ENCODE measurements at places on chromosomes 12 and 14.

DNA sequence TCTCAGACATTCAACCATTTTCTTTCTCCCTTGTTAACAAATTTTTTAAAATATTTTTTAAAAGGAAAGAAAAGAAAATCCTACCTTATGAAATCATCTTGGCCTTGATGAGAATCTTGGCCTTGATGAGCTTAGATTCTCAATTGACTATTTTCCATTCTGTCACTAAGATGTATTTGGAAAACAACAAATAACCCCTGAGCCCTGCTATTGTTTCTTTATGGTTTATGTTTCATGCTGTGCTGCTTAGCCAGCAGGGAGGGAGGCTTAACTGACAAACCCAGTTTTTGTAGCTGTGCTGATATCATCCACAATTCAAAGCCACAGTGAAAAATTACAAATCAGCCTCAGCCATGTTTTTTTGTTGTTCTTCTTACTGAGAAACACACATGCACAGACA is 404.1 kb downstream of the RAD51B start:
- DNase-seq, result no peak

- no peak for DNase-seq
Measured at GRCh38 chr14:105329411-105330150, 15.0 kb downstream of the PACS2 start.

DNA sequence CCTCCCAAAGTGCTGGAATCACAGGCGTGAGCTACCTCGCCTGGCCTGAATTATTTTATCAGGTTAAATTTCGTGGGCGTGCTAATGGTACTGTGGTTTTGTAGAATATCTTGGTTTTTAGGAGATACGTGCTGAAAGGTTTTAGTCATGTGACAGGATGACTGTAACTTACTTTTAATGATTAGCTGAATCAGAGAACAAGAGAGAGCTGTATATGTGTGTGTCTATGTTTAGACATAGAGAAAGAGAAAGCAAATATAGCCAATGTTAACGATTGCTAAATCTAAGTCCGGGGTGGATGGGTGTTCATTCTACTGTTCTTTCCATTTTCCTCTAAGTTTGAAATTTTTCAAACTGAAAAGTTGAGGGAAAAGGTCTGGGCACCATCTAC is 9.2 kb upstream of the PNMA1 start:
- no peak for DNase-seq

- no peak for DNase-seq
Measured at GRCh38 chr12:6115389-6115788, 9.1 kb downstream of the VWF start.

DNA sequence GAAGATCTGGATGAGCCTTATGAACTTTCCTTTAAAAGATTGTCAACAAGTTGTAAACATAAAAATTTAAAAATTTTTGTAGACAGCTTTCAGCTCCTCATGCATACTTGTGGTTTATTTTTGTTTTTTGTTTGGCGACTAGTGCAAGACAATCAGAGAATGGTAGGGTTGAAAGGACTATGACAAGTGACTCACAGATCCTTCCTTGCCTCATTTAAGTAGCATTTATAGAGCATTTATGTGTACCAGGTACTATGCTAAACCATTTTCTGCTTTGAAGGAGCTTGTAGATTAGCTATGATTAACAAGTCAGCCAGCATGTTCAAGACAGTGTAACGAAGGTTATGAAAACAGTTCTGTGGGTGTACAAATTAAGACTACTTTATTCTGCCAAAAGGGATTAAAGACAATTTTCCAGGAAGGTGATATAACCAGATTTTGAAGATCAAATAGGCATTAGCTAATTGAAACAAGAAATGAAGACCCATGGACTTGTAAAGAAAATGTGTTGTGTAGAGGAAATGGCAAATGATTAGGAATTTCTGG is 122.0 kb downstream of the PCNX1 start:
- DNase-seq, result no peak

GRCh38 chr12:55996715-55997534 is at the start of gene SUOX:
Gene SUOX (plus strand): TSS chr12:55997276. CDS start chr12:56002222, 4,946 bp downstream.
- no peak for DNase-seq

- DNase-seq, result no peak
Measured at GRCh38 chr12:94255428-94255827, 107.1 kb downstream of the PLXNC1 start.

DNA sequence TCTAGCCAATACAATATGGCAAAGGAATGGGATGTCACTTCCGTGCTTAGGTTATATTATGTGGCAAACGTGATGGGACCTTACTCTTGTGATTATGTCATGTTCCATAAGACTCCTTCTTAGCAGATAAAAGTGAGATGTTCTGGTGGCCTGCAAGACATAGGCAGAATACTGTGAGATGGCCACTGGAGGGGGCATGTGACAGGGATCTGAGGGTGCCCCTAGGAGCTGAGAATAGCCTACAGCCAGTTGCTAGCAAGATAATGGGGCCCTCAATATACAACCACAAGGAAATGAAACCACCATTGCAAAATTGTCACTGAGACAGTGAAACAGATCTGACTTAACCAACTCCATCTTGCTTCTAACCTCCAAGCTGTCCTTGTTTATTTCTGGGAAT is 151.4 kb upstream of the SSTR1 start:
- DNase-seq, result no peak

- no peak for DNase-seq
Measured at GRCh38 chr12:66320996-66321395, 18.7 kb downstream of the HELB start.
